Glutamatergic neuron (in vitro differentiated cells): ENCODE measurements at places on chromosomes 2 and 18. TPM values are rescaled to one million over a fixed set of nuclear protein-coding genes. Genes with fewer than 3 reads are reported as not detected.

The DHX57 gene
- total RNA-seq = 38.6 TPM

The IL36RN gene
- total RNA-seq = not detected

The EDAR gene
- not detected for total RNA-seq

The IL36B gene
- not detected for total RNA-seq

The ASB18 gene
- not detected for total RNA-seq

The CPS1 gene
- total RNA-seq = 31.1 TPM

DNA sequence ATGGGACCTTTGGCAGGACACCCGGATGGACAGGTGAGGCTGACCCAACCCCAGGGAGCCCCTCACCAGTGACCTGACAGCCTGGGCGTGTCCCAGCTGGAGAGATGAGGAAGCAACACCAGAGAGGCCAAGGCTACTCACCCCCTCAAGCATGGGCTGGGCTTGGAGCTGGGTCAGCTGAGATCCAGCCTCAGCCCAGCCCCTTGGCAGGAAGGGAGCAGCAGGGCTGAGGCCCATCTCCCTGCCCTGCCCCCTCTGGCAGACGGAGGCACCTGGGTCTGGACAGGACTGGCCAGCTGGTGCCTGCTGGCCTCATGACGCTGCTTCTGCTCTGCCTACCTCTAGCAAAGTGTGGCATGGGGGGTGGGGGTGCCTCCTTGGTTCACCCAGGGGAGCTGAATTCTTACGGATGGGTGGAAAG, 37.8 kb downstream of the HS6ST1 start:
- peak overlapping the region; percentile 59 for H3K4me3 ChIP-seq
- DNase-seq = peak; percentile 75
- peak overlapping the region; percentile 86 for H3K27ac ChIP-seq

DNA sequence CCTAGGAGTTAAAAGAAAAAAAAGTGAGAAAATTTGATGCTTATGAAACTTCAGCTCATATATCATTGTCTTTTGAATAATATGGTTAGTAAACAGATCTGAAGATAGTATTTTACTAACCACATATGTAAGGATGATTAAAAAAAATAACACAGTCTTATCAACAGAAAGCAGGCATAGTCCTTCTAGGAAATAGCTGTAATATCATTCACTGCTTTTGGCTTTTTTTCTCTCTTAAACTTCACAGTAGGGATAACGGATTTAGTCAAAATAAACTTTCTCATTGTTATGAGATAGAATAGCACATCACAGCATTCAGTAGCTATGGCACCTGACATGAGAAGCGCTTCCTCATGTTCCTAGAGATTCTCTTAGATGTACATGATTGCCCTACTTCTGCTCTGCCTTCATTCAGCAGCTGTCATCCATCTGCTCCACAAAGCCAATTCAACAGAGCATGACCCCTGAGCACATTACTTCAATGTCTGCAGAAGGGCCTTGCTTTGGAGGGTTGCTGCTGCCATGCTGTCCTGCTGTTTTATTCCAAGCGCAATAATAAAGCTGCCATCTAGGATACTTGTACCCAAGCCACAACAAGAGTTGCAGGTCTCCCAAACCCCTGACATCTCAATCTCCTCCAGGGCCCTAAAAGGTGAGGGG, 67.0 kb downstream of the TTC21B start:
- no peaks in the 10 kb centered on the region for H3K36me3 ChIP-seq
- peak overlapping the region; percentile 99 for H3K27ac ChIP-seq
- H3K4me3 ChIP-seq = peak overlapping the region; percentile 40
- DNase-seq = peak; percentile 55

GRCh38 chr2:219998107-219998506, 370.7 kb downstream of the SLC4A3 start:
- no peak overlapping the region for H3K4me3 ChIP-seq
- H3K27ac ChIP-seq = no peak overlapping the region
- peaks cover 2% of the 10 kb centered on the region for H3K4me1 ChIP-seq
- no peaks in the 10 kb centered on the region for H3K36me3 ChIP-seq
- H3K27me3 ChIP-seq = no peaks in the 10 kb centered on the region
- no peak for DNase-seq

GRCh38 chr2:20584399-20585358, 66.2 kb downstream of the HS1BP3 start:
- no peak for DNase-seq
- peaks cover 1% of the 10 kb centered on the region for H3K27me3 ChIP-seq
- no peak overlapping the region for H3K4me3 ChIP-seq
- H3K36me3 ChIP-seq = no peaks in the 10 kb centered on the region

- peaks cover 12% of the 10 kb centered on the region for H3K27me3 ChIP-seq
- peaks cover 10% of the 10 kb centered on the region for H3K36me3 ChIP-seq
- H3K27ac ChIP-seq = no peak overlapping the region
- peaks cover 10% of the 10 kb centered on the region for H3K4me1 ChIP-seq
Measured at GRCh38 chr2:120483355-120483754, 137.4 kb downstream of the INHBB start.

- H3K4me3 ChIP-seq = no peak overlapping the region
- H3K27me3 ChIP-seq = no peaks in the 10 kb centered on the region
- H3K27ac ChIP-seq = no peak overlapping the region
- no peaks in the 10 kb centered on the region for H3K4me1 ChIP-seq
- no peak for DNase-seq
Measured at GRCh38 chr2:57443973-57444521, 602.6 kb upstream of the VRK2 start.

DNA sequence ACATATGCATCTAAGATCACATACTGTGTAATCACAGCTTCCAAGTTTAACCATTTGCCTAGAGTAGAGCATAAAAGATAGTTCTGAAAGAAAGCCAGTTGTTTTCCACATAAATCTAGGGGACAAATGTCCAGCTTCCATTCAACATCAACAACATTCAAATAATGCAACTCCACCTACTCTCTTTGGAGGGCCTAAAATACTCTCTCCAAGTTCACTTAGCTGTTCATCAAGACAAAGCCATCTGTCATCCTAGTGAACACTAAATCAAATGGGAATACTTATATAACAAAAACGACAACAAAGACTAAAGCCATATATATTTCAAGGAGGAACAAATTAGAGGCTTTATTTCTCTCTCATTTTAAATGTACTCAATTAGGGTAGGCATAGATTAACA, 221.5 kb upstream of the CDH2 start:
- DNase-seq = no peak
- H3K27me3 ChIP-seq = no peaks in the 10 kb centered on the region
- no peak overlapping the region for H3K27ac ChIP-seq
- H3K4me3 ChIP-seq = no peak overlapping the region

DNA sequence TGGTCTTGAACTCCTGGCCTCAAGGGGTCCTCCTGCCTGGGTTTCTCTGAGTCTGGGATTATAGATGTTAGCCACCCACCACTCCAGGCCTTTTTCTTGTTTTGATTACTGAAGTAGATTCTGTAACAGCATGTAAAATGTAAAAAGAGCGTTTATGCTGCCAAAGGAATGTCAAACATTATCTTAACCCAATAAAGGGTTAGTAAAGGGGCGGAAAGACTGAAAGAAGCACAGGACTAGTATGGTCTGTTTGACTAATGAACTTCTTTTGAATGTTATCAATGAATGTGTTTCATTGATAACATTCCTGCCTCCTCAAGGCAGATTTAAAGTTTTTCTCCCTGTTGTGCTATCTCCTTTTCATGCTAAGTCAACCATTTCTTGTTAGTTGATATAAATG, 29.4 kb downstream of the GPD2 start:
- no peaks in the 10 kb centered on the region for H3K36me3 ChIP-seq
- peaks cover 2% of the 10 kb centered on the region for H3K27me3 ChIP-seq
- H3K4me1 ChIP-seq = peaks cover 10% of the 10 kb centered on the region
- no peak overlapping the region for H3K27ac ChIP-seq
- DNase-seq = no peak
- no peak overlapping the region for H3K4me3 ChIP-seq

DNA sequence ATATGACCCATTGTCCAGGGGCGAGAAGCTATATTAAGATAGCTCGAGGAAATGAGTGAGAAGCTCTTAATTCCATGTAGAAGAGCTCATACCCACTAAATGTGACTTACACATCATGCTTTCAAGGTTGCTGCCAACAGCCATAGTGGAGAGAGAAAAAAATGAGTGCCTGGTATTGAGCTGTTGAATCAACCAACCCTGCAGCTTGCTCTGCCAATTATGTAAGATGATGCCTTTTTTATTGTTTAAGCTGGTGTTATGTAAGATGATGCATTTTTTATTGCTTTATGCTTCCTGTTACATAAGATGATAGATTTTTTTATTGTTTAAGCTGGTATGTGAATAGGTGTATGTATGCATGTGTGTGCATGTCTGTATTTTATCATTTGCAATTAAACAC, 228.2 kb downstream of the CCDC178 start:
- H3K4me3 ChIP-seq = no peak overlapping the region
- H3K36me3 ChIP-seq = no peaks in the 10 kb centered on the region
- no peak for DNase-seq
- no peaks in the 10 kb centered on the region for H3K27me3 ChIP-seq
- H3K4me1 ChIP-seq = no peaks in the 10 kb centered on the region

- H3K4me3 ChIP-seq = no peak overlapping the region
- H3K36me3 ChIP-seq = no peaks in the 10 kb centered on the region
- H3K27me3 ChIP-seq = peaks cover 1% of the 10 kb centered on the region
- no peaks in the 10 kb centered on the region for H3K4me1 ChIP-seq
Measured at GRCh38 chr2:100752628-100753333, 67.2 kb upstream of the NPAS2 start.

DNA sequence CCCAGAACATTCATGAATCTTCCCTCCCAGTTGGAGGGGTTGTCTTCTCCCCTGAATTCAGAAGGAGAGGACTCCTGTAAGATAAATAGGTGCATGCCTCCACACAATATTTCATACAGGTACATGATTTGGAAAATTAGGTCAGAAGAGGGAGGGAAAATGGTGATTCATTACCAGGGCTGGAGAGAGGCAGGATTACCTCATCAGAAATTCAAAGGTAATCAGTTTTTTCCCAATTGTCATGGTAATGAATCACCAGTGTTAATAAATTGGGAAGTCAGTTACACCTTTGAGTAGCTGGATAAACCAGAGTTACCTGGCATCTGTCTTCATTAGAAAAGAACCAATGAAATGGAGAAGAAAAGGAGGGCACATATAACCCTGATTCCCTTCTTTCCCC, 128.5 kb downstream of the EN1 start:
- peaks cover 3% of the 10 kb centered on the region for H3K27me3 ChIP-seq
- H3K36me3 ChIP-seq = no peaks in the 10 kb centered on the region
- DNase-seq = no peak
- H3K27ac ChIP-seq = no peak overlapping the region

- H3K4me1 ChIP-seq = peaks cover 28% of the 10 kb centered on the region
- no peak overlapping the region for H3K4me3 ChIP-seq
- DNase-seq = no peak
- H3K27ac ChIP-seq = no peak overlapping the region
- peaks cover 4% of the 10 kb centered on the region for H3K27me3 ChIP-seq
Measured at GRCh38 chr18:58213440-58213839, 169.4 kb downstream of the NEDD4L start.

- H3K36me3 ChIP-seq = peaks cover 17% of the 10 kb centered on the region
- no peak overlapping the region for H3K4me3 ChIP-seq
- no peak for DNase-seq
Measured at GRCh38 chr18:56233595-56233994, 404.8 kb downstream of the TXNL1 start.

DNA sequence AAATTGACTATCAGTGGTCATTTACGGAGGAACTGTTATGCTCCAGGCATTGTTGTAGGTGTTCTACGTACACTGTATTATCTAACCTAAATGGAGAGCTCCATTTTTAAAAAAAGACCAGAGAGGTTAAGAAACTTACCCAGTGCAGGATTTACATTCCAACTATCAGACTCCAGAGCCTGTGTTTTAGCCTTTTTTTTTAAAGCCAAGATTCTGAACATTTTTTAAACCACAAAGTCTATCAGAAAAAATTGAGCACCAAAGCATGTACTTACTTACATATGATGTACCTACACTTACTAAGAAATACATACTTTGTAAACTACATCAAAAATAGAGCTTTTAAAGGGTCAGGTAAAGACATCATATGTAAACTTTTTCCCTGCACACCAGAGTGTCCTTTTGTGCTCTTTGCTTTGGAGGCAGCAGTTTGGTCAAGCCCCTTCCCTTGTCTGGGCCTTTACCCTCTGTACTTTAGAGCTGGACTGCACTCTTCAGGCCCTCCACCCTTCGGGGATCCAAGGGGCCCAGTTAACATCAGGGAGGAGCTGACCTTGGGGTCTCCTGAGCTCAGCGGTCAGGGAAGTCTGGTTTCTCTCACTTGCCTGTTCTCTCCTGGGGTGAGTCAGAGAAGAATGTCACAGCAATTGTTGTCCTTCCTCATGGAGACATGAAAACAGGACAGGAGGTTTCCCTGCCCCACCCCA, 58.4 kb downstream of the ITGB1BP1 start:
- no peak for DNase-seq
- H3K4me3 ChIP-seq = no peak overlapping the region
- H3K27me3 ChIP-seq = peaks cover 6% of the 10 kb centered on the region
- H3K4me1 ChIP-seq = peaks cover 7% of the 10 kb centered on the region
- no peaks in the 10 kb centered on the region for H3K36me3 ChIP-seq

DNA sequence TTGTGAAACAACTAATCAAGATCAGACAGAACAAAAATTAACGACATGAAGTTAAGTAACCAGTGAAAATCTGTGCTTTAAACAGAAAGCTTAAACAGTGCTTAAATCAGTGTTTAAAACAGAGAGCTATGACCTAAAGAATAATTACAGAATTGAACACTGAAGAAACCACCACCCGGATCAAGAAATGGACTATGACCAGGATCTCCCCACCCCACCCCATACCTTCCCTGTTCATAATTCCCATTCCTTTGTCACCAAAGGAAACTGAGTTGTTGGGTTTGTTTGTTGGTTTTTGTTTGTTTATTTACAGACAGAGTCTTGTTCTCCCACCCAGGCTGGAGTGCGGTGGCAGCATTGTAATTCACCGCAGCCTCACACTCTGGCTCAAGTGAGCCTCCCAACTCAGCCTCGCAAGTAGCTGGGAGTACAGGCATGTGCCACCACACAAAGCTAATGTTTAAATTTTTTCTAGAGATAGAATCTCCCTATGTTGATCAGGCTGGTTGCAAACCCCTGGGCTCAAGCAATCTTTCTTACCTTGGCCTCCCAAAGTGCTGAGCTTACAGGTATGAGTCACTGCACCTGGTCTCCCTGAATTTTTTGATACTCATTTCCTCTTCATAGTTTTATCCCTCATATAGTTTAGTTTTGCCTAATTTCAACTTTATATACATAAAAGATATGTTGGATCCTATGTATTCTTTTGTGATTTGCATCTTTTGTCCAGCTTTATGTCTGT, 8.2 kb upstream of the ALPG start:
- no peak overlapping the region for H3K27ac ChIP-seq
- H3K36me3 ChIP-seq = no peaks in the 10 kb centered on the region
- no peak overlapping the region for H3K4me3 ChIP-seq
- DNase-seq = no peak

DNA sequence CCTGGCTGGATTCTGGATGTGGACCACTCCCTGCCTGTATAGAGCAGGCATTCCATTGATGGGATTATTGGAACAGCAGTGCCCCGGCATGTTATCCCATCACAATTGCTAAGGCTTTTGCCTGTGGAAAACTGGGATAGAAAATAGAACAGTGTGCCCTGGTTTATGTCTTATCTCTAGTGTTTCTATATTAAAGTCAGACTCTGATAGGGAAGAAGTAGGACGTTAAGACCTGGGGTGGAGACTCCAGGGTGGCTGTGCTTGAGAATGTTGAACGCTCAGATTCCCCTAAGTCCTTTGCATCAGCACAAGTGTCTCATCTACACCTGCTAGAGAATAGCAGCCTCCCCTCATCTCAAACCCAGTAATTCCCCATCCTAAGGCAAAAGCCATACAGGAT, 10.8 kb upstream of the NETO1 start:
- no peak overlapping the region for H3K4me3 ChIP-seq
- H3K27me3 ChIP-seq = peaks cover 4% of the 10 kb centered on the region
- H3K4me1 ChIP-seq = no peaks in the 10 kb centered on the region
- H3K36me3 ChIP-seq = peaks cover 6% of the 10 kb centered on the region
- no peak for DNase-seq

GRCh38 chr2:164028814-164029534, 293.2 kb upstream of the FIGN start:
- no peak overlapping the region for H3K4me3 ChIP-seq
- H3K36me3 ChIP-seq = no peaks in the 10 kb centered on the region
- peaks cover 3% of the 10 kb centered on the region for H3K27me3 ChIP-seq
- no peak for DNase-seq
- H3K27ac ChIP-seq = no peak overlapping the region
